ENCODE measurements at places on chromosomes 4 and X. TPM values are rescaled to one million over a fixed set of nuclear protein-coding genes. Genes with fewer than 3 reads are reported as not detected.

DNA sequence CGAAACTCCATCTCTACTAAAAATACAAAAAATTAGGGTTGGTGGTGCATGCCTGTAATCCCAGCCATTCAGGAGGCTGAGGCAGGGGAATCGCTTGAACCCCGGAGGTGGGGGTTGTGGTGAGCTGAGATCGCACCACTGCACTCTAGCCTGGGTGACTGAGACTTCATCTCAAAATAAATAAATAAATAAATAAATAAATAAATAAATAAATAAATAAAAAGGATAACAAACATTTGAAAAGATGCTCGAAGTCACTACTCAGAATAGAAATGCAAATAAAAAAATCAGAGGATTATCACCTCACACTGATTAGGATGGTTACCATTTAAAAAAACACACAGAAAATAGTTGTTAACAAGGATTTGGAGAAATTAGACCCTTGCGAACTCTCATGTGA, 73.8 kb downstream of the LARP1B start:
- no peak for DNase-seq

GRCh38 chr4:149707862-149708261, 107.8 kb downstream of the IQCM start:
- DNase-seq: no peak

- DNase-seq: no peak
Observed at GRCh38 chr4:109691411-109691920, 11.8 kb downstream of the CASP6 start.

Gene RAB40A
- 0.27 TPM for total RNA-seq

DNA sequence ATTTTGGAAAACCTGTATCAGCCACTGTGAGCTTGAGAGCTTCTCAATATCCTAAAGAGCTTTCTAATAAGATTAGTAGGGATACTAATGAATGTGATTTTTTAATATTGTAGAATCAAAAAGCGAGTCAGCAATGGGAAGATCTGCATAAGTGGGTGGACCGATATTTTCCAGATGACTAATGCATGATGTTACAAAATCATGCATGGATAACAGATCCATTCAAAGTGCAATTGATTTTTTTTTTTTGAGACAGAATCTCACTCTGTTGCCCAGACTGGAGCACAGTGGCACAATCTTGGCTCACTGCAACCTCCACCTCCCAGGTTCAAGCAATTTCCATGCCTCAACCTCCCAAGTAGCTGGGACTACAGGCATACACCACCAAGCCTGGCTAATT, 7.3 kb upstream of the CLDN2 start:
- DNase-seq: no peak
